ENCODE measurements at places on chromosomes 13 and 19.
A peak's percentile ranks its signal among the peaks of the same experiment; 100 is the strongest.

DNA sequence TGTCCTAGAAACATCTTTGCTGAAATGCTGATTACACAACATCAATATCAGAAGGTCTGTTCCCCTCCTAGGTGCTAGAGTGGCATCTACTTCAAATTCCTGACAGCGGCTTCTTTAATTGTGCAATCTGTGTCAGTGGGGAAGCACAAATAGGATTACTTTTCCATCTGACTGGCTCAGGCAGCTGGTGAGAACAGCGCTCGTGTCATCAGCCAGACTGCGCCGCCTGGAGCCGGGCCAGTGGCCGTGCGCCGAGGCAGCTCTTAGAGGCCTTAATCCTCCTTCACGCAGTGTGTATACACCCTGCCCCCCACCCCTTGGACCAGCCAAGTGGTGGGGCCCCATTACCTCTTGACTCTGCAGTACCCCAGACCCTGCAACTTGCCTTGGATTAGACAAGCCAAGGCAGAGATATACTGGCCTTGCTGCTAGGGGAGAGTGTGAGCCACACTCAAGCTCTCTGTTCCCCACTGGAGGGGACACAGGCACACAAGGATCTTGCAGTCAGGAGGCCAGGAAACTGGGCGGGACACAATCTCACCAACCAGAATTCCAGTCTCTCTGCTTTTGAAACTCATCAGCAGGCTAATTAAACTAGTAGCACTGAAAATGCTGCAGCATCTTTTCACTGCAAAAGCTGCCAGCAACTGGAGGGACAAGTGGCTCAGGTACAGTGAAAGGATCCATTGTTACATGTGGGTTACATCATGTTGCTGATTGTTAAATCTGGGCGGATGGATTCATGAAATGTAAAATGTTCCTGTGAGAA, 48.9 kb upstream of the EPHX3 start:
- DNase-seq = peak; percentile 77

DNA sequence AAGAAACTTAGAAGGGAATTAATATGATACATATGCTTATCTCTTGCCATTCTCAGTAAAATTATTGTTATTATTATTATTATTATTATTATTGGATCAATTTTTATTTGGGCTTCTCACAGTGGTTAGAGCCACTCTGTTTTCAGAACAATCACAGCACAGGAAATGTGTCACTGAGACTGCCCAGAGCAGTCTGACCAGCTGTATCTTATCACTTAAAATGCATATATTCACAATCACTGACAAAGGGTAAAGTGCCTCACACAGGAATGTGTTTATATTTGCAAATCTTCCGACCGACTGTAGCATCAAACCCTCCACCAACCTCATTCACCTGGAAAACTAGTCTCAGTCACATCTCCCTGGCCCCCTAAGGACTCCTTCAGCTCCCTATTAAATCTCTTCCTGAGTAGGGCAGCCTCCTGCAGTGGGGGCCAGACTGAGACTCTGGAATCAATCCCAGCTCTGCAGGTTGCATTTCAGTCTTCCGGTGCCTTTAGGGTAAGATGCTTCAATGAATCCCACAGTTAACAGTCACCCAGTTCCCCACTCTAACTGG, 738.3 kb upstream of the SLITRK5 start:
- DNase-seq = no peak

- DNase-seq = peak; percentile 11
Measured at GRCh38 chr19:49287141-49287770, 37.7 kb downstream of the SLC6A16 start.

GRCh38 chr13:73857106-73857505, 277.1 kb downstream of the KLF12 start:
- no peak for DNase-seq

GRCh38 chr19:38667661-38668171, 20.3 kb downstream of the ACTN4 start:
- DNase-seq = peak; percentile 48

DNA sequence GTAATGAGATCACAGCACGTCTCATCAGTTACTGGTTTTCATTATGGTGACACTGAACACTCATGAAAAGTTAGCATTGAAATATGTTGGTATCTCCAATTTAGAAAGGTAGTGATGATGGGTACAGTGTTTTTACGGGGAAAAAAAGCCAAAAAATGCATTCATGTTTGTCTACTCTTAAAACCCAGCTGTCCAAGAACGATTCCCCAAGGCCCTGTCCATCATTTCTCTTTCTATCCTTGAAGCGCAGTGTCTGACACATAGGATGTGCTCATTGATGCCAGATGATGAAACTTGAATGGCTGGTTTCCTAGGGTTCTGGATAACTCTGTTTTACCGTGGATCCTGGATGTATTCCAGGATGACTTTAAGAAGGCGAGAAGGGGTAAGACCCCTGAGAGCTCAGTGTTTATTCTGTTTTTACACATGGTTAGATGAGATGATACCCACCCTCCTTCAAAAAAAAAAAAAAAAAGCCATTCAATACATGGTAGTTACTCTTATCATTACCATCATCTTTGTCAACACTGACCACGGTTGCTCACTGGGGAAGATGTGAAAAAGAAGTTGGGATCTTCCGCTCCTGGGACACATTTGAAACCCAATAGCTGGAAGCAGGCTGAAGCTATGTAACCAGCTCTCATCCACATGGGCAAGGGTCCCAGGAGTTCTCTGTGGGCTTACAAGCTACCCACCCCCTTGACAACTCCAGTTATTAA, 22.5 kb downstream of the SERP2 start:
- no peak for DNase-seq

GRCh38 chr19:996051-996838, 4.0 kb upstream of the GRIN3B start:
- DNase-seq = peak; percentile 11

- peak; percentile 8 for DNase-seq
Measured at GRCh38 chr13:80399340-80400163, 58.6 kb upstream of the SPRY2 start.

- no peak for DNase-seq
Measured at GRCh38 chr19:48646722-48647216, 782 bp upstream of the CA11 start.

DNA sequence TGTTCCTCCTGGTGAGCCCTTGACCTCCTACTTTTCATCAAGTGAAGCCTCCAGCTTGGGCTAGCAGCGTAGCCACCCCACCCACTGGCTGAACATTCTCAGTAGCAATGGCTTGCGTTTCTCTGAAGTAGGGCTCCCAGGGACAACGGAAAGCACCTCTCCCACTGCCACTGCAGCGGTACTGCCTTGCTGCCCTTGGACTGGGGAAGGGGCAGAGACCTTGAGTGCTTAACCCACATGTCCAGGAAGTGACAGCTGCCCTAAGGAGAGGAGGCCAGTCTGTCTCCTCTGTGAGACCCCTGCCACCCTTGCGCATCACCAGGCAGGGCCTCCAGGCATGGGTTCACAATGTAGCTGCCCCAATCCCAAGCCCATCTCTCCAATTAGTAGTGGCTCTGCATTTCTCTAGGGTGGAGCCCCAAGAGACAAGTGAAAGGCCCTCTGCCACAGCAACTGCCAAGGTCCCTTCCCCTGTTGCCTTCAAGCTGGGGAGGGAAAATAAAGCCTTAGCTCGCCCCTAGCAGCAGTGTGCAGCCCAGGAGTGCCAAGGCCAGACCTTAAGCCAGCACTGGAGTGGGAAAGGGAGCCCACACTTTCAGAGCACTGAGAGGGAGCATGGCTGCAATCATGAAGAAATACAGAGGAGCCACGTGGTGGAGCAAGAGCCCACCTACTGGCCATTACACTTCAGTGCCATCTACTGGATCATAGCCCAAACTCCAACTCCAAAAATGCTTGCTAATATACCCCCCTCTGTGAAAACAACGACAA, 175.9 kb upstream of the TRPC4 start:
- DNase-seq = no peak

- DNase-seq = no peak
Measured at GRCh38 chr13:77391475-77391874, 64.6 kb upstream of the MYCBP2 start.

DNA sequence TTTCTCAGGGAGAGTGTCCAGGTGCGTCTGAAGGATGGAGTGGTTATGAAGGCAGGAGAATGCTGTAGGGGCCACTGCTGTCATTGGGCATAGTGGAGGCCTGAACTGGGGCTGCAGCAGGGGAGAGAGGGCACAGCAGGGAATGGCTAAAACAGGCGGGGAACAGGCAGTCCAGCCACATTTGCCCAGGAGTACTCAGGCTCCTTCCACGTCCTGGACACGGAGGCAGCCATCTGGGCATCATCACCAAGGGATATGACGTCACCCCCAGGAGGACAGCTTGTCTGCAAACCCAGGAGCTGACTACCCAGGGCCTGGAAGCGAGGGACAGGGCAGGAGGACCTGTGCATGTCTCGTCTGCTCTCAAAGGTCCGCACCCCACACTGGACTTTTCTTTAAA, 22.2 kb downstream of the VSTM2B start:
- DNase-seq = no peak

DNA sequence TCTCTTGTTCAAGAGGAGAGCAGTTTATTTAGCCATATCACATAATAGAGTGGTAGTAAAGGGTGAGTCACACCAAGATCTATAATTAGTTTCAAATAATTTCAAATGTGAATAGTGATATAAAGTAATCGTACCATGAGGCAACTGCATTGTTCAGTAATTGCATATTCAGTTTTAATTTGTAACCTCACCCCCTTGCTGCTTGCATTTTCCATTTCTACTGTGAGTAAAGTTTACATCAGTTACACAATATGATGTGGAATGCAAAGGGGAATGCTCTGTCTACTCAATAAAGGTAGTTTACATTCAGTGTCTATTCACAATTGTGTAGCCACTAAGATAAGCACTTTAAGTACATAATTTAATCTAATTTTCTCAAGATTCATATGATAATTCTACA, 1695.7 kb upstream of the SPRY2 start:
- DNase-seq = no peak

DNA sequence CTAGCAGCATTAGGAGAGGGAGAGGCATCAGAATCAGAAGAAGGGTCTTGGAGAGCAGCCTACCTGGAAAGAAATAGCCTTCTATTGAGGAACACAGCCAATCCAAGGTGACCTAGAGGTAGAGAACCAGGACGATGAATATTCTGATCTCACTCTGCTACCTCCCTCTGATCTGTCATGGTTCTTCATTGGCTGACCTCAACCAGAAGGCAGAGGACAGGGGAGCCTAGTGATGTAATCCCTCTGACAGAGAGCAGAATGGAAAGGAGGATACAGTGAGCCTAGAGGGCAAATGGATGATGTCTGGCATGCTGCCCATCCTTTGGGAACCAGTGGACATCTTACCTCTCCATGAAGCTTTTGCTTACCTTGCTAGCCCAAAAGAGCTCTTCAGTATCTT, 3.6 kb downstream of the ZNF507 start:
- no peak for DNase-seq

GRCh38 chr19:2171349-2172145, 7.8 kb downstream of the DOT1L start:
- no peak for DNase-seq

- no peak for DNase-seq
Measured at GRCh38 chr13:113124211-113124970, 1.8 kb downstream of the F10 start.

GRCh38 chr13:76503766-76504165, 382.4 kb downstream of the KCTD12 start:
- DNase-seq = no peak

GRCh38 chr13:88360761-88361160, 689.6 kb downstream of the SLITRK5 start:
- DNase-seq = no peak

- no peak for DNase-seq
Measured at GRCh38 chr19:38429811-38430156, 3.7 kb upstream of the RYR1 start.

DNA sequence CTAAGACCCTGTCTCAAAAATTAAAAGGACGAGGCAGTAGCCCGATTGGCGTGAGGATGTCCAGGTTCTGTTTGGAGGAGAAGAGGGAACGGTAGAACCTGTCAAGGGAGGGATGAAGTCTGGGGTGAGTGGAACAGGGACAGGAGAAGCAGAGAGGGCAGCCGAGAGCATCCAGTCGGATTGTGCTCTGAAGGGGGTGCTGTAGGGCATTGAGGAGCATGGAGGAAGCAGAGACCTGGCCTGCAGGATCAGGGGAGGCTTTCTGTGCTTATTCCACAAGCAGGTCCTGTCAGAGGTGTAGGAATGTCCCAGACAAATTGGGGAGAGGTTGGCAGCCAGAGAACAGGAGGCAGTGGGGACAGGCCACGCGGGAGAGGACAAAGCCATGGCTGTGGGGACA, 14.1 kb downstream of the AP2A1 start:
- DNase-seq = no peak

DNA sequence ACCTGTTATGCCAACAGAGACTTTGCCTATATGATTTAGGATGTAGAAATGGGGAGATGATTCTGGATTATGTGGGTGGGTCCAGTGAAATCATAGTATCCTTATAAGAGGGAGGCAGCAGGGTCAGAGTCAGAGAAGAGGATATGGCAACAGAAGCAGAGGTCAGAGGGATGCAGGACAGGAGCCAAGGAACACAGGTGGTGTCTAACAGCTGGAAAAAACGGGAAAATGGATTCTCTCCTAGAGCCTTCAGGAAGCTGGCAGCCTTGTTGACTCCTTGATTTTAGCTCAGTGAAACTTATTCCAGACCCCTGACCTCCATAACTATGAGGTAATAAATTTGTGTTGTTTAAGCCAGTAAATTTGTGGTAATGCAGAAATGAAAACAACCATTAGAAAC, 28.8 kb upstream of the OXGR1 start:
- no peak for DNase-seq

GRCh38 chr13:78566631-78567030, 36.7 kb downstream of the POU4F1 start:
- no peak for DNase-seq

DNA sequence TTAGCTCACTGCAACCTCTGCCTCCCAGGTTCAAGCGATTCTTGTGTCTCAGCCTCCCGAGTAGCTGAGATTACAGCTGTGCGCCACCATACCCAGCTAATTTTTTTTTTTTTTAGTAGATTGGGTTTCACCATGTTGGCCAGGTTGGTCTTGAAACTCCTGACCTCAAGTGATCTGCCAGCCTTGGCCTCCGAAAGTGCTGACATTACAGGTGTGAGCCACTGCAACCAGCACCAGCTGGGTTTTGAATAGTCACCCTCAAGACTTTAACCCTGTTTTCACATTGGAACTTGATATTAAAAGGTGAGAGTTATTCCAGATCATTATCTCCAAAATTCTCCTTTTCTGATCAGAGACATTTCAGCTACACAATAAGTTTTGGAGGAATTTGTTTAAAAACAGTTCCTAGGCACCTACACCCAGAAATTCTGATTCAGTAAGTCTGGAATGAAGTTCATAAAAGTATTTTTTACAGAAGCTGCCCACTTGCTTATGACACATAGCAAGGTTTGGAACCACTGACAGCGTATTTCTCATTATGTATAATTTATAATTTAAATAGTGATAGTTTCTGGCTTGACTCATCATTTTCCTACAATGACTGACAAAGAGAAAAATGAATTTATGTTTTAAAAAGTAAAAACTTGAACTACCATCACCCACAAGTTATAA, 417.3 kb downstream of the DIAPH3 start:
- DNase-seq = no peak

- DNase-seq = peak; percentile 98
Measured at GRCh38 chr19:4669723-4670480, at the start of gene MYDGF. Gene MYDGF, minus strand, starts transcription at chr19:4670342. Its CDS starts 8 bp downstream, at chr19:4670334.

DNA sequence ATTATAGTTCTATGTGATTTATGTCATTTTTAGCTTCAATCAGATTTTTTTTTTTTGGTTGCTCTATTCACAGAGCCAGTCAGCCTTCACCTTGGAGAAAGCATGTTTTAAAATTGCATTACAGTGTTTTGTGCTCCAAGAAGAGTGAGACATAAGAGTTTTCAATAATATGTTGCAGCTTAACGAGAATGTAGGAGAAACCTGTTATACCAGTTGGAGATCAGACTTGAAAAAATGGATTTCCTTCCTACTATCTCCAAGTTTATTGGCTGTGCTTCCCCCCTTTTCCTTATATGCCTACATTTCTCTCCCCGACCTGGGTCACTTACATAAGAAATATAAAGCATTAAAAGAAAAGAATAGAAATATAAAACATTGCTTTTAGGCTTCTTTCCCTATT, 123.9 kb upstream of the ARGLU1 start:
- no peak for DNase-seq

Measured in suppressor macrophage treated with lipopolysaccharide for 4 hours (primary cell).